ENCODE measurements at places on chromosomes 1 and 21.
A peak's percentile ranks its signal among the peaks of the same experiment; 100 is the strongest.

GRCh38 chr1:173122344-173122935 is 71.7 kb upstream of the TNFSF18 start:
- DNase-seq, result no peak

DNA sequence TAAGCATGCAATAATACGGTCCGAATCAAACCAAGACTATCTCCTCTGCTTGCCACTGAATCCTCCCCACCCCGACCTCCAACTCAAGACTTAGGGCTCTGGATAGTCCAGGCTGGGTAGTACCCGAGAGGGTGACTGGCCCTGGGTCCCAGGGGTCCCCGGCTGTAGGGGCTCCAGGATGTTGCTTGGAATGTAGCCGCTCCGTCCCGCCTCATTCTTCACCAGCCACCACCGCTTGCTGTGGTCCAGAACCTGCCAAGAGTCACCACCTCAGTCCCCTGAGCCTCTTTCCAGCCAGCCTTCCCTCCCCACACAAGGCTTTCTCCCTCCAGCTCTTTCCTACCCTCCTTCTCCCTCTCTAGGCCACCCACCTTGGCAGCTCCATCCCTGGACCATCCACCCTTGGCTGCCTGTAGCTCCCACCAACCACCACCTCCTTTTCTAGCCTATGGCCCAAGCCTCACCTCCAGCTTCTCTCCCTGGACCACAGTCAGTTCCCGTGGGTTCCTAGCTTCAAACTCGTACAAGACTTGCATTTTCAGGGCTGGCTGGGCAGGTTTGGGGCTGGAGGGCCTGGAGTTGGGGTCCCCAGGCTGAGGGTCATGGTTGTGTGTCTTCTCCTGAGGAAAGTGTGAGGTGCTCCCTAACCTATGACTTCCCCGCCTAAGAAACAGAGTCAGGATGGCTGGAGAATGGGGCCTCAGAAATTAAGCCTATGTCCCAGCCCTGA is 10.9 kb upstream of the GSTM3 start:
- DNase-seq, result no peak

DNA sequence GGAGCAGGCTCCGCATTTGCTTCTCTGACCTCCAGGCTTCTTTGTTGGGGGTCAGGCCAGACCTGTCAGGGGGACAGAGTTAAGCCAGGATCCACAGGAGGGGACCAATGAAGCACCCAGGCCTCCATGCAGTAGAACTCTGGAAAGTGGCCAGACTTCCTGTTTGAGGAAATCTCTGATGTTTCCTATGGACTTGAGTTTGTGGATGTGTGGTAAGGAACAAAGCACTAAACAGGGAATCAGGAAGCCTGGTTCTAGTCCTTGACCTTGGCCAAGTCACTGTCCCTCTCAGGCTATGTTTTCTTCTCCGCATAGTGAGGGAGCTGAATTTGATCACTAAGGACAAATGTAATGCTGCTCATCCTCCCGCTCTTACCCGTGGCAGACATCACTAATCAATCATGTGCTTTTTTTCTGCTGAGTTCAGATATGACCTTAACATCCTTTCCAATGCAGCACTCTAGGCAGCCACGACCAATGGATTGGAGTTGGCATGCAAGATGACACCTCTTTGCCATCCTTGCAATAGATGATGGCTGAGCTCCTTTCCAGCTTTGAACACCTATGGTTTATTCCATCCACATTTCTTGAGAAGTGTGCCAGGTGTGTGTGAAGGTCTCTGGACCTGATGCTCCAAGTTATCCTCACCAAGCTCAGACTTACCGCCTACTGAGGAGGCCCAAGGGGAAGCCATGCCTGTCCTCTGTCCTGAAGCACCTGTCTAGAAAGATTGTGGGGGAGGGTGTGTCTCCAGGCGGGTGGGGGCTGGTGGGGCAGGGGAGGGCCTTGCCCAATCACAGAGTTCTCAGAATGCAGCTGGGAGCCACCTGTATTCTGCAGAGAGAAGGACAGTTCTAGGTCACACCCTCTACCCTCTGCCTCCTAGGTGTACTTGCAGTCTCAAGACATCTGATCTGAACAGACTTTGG is 9.9 kb downstream of the SH2D2A start:
- peak; percentile 73 for DNase-seq

DNA sequence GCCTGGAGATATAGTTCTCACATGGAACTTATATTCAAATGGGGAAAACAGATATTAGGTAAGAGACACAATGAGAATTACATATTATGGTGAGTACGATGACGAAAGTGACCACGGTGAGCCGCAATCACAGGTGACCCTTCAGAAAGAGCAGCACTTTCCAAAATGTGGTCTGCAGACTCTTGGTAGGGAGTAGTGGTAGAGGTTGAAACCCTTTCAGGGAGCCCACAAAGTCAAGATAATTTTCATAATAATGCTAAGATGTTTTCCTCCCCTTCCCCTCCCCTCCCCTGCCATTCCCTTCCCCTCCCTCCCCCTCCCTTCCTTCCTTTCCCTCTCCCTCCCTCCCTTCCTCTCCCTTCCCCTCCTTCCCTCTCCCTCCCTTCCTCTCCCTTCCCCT is 83.5 kb upstream of the AKT3 start:
- no peak for DNase-seq

- no peak for DNase-seq
Measured at GRCh38 chr21:15326032-15326867, 261.4 kb upstream of the NRIP1 start.

All from NCI-H69 (cell line).